ENCODE measurements at places on chromosomes 7 and 10.

- no peak for DNase-seq
These were observed 102.7 kb upstream of the BMPER start for GRCh38 chr7:33802600-33802999.

DNA sequence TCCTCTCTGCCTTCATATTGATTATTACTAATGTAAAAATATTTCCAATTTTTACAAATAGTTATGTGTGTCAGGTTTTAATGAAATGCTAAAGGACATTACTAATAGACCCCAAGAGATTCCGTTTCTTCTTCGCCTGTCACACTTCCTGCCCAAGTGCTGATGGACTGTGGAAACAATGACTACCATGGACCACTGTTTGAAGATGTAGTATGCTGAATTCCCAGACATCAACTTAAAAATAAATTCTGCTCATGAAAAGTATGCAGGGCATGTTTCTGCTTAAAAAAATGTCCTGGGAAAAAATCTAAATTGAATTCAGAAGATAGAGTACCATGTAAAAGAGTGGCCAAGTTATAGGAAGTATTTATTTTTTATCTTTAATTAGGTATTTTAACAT lies 52.1 kb downstream of the ST7 start:
- no peak for DNase-seq

DNA sequence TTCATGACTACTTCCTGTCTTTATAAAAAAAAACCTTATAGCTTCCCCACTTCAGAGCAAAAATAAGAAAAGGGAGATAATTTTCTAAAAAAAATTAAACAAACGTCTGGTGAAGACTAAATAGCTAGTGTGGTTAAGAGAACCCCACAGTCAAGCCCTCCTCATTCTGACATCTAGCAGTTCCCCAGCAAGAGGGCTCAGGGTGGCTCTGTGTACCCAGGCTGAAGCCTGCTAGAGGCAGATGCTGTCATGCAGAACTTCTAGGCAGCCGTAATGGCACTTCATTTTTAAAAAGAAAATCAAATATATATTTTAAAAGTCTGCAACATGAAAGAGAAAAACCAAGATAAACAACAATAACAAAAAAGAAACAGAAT lies 223.1 kb upstream of the KLF14 start:
- no peak for DNase-seq

DNA sequence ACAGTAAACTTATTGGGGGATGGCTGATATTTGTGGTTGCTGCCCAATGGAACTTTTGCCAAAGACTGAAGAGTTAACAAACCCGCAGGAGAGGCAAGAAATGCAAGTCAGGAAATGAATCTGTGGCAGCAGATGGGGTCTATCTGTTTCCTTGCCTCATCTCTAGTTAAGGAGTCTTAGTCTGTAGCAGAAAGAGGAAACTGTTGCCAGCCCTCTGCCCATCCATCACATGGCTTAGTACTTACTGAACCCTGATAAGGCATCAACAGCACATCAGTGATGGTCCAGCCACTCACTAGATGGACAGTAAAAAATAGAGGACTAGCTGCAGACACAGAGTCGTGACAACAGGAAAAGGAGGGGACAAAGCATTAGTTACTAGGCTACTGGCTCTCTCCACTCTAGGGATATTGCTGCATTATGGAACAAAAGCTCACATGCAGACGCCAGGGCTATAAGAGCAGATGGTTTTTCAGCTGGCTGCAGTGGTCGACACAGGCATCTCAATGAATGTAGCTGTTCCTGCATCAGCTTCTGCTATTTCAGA lies 614.7 kb downstream of the PARD3 start:
- no peak for DNase-seq

GRCh38 chr10:101356132-101356531 lies 2.2 kb downstream of the BTRC start:
- no peak for DNase-seq

GRCh38 chr7:21898265-21898930 lies 47.3 kb downstream of the CDCA7L start:
- no peak for DNase-seq

DNA sequence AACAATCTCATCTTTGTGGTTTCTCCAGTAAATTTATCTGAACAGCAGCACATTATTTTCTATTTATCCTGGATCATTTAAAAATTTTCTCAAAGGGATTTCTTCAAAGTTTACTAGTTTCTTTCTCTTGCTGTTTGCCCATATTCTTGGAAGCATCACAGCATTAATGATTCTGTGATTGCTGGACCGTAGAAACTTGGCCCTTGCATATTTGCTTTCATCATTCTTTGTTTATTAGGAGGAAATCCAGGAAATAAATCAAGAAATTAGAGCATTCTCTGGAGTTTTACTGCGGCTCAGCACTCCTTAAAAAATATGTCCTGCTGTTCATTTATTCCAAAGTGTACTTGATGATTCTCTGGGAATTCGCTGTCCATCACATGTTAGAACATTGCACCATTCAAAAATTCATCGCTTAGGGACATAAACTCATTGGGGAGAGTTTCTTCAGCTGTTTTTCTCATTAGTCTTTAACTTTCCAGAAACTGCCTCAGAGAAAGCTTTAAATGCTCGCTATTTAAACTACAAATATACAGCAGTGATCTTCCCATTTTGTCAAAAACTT lies 264.0 kb upstream of the CDC14C start:
- DNase-seq = no peak

- no peak for DNase-seq
These were observed 1.1 kb downstream of the ZNF32 start for GRCh38 chr10:43647576-43647975.

DNA sequence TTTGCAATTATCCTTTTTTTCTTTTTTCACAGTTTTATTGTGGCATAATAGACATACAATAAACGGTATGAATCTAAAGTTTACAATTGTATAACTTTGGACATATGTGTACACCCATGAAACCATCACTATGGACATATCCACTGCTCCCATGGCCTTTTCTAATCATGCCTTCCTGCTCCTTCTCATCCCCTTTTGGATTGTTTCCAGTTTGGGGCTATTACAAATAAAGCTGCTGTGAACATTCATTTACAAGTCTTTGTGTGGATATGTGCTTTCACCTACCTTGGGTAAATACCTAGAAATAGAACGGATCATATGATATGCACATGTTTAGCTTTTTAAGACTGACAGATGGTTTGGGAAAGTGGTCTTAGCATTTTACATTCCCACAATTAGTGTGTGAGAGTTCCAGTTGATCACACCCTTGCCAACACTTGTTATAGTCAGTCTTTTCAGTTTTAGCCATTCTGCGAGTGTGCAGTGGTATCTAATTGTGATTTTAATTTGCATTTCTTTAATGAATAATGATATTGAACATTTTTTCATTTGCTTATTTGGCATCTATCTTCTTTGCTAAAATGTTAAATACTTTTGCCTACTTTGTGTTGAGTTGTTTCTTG lies 120.9 kb upstream of the KAT6B start:
- DNase-seq = peak; percentile 73

- no peak for DNase-seq
These were observed 23.3 kb downstream of the ADAP1 start for GRCh38 chr7:930975-931758.

- DNase-seq = peak; percentile 58
These were observed 207.9 kb downstream of the PLXNA4 start for GRCh38 chr7:132368246-132368900.

DNA sequence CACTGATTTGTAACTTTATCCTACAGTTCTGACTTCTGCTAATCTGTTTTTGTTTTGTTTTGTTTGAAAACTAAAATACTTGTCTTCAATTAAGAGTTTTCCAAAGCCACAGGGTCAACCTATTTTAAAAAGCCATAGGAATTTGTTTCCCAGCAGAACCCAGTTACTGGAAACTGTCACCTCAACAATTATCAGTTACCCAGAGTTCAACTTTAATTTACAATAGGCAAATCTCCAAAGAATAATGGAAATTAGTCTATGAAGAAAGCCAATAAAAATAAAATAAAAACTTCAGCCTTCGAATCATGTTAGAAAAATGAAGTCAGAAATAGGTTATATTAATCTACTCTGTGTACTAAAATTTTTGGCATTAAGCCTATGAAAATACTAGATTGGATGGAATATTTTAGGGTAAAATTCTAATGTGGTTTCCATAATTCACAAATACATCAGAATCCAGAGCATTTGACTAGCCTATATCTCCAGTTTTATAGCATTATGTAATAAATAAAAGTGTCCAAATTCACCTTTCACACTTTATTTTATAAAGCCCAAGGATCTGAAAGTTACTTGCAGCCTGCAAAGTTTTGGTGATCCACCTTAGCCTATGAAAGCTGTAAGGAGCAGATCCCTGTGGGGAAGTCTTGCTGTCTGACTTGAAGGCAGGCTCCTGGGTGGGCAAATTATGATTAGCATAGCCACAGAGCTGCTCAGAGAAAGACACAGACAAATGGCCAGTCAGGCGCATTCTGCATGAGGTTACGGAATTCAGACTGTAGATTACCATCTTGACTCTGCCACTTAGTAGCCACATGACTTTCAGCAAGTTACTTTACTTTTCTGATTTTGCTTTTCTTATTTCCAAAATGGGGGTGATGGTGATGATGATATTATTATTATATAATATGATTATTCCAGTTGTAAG lies 250.0 kb upstream of the HGF start:
- DNase-seq = no peak
